ENCODE measurements at places on chromosomes 3 and 15.

DNA sequence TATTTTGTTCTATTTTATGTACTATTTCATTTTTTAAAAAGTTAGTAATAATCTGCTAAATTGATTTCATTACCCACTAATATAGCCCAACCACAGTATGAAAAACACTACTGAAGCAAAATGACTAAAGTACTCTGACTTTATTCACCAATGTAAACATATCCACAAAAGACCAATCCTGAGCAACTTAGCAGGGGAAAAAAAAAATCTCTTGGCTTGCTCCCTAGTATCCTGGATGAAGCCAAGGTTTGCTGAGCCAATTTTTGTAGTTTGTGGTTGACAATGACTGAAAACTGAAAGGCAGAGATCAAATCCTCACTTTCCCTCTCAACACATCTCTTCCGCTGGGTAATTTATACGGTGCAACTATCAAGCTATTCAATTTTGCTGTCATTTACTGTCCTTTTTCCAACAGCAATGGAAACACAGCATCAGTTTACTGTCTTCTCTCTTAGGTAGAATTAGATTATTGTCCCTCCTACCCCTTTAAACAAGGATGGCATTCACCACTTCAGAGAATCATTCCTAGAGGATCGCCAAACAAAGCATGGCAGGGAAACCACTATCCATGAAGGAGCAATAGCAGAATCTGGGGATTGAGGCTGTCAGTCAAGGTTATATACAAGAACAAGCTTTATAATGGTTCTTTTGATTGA is 149.7 kb downstream of the THRB start:
- no peak for DNase-seq

GRCh38 chr15:42604894-42605744 is 29.7 kb downstream of the STARD9 start:
- DNase-seq, result peak; percentile 43

DNA sequence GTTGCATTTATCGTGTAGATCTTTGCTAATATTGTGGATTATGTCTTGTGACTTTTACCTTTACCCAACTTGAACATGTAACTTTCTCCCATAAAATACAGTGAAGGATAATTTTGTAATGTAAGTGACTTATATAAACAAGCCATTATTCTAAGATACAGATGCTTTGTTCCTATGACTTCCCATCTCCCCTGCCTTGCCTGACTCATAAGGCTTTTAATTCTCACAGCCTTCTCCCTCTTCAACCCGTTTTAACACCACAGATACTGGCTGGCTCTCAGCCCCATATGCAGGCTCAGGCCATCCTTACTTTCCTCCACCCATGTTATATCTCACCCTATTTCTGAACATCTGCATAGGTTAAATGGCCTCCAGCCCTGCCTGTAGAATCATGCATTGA is 4.1 kb downstream of the CCNDBP1 start:
- DNase-seq, result no peak

GRCh38 chr15:27665002-27665401 is 434.1 kb downstream of the OCA2 start:
- DNase-seq, result no peak

DNA sequence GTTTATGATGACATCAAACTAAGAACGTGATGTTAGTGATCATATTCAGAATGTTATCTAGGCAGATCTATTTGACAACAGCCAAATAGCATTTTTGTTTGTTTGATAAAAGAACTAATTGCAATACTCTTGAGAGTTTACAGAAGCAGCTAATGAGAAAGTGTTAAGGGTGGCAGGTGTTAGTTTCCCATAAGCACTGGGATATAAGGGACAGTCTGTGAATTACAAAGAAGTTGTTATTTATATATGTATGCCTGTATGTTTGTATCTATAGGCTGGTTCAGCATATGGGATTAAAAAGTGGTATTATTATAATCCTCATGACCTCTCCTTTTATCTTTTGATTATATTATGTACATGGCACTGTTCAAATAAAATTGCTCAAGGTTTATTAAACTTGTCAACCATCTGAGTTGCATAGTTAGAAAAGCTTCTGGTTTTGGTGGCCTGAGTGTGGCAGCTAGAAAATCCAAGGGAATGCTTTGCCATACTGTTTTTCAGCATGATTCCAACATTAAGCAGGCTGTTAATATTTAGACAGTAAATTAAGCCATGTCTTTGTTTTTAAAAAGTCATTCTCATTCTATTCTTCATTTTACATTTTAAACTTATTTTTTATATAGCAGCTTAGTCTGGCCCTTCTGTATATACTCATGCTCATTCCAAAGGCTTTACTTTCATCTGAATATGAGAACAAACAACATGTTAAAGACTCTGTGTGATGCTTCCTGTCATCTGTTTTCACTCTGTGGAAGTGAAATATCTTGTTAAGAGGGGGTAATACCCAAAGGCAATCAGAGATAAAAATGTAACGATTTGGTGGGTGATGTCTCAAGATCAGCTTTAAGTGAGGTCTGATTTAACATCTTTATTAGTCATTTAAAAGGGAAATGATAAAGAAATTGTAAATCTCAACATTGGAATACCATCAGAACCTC is 13.1 kb downstream of the ROBO2 start:
- no peak for DNase-seq

- DNase-seq, result no peak
Measured at GRCh38 chr15:90013503-90013937, 12.4 kb downstream of the ZNF710 start.

GRCh38 chr3:64150623-64151207 is 74.6 kb downstream of the PRICKLE2 start:
- no peak for DNase-seq

DNA sequence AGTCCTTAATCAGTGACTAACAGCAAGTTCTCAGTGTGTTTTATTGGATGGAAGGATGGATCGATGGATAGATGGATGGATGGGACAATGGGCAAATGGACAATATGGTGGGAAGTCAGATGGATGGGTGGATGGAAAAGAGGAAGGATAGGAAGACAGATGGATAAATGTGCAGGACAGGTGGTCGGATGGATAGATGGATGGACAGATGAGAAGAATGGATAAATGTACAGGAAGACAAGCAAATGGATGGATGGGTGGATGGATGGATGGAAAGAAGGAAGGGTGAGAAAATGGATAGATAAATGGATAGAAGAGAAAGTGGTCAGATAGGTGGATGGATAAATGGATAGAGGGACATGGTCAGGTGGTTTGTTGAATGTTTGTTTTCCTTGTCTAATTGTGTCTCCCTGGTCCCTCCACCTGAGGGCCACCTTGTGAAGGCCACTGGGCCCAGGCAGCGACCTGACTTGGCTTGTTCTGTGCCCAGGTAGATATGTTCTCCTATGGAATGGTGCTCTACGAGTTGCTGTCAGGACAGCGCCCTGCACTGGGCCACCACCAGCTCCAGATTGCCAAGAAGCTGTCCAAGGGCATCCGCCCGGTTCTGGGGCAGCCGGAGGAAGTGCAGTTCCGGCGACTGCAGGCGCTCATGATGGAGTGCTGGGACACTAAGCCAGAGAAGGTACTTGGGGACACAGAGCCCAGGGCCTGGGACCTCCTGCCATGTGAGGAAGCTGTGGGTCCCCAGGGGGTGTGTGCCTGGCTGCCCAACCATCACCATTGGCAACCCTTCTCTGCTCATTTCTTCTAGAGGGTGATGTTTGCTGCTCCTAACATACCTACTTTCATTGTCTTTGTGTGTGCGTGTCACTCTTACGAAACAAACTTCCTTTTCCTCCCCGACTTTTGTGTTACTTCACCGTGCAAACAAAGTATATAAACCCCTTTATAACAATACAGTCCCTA is 137.5 kb downstream of the LRRK1 start:
- no peak for DNase-seq

GRCh38 chr3:70096376-70097066 is 97.0 kb downstream of the SAMMSON start:
- no peak for DNase-seq

- DNase-seq, result no peak
Measured at GRCh38 chr3:34024447-34025240, 226.2 kb downstream of the PDCD6IP start.

- DNase-seq, result no peak
Measured at GRCh38 chr3:45480218-45480617, 91.8 kb downstream of the LARS2 start.

GRCh38 chr3:194237110-194237509 is 101.2 kb downstream of the HES1 start:
- no peak for DNase-seq

All from pulmonary artery endothelial cell (primary cell).